ENCODE measurements at places on chromosomes 1 and 21.

DNA sequence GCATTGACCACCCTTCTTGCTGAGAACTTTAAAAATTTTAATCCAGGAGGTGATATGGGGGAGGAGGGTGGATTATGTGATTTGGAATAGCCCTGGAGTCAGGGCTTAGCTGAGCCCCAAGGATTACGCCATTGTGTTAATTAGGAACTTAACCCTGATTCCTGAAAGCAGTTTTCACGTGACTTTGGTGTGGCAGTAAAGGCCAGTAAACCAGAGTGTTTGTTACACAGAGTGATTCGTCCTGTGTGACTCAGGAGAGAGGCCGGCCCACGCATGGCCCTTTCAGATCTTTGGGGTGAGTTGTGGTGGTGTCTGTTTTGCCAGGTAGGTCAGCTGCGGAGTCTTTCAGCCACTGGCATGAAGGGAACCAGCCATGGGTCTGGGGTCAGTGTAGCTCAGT, 107.6 kb downstream of the NOS1AP start:
- no peak for DNase-seq

- DNase-seq: no peak
Observed at GRCh38 chr21:43574741-43575472, 84.4 kb downstream of the HSF2BP start.

GRCh38 chr1:217004776-217005436, 281.7 kb upstream of the ESRRG start:
- DNase-seq: no peak

GRCh38 chr1:53643041-53643880, 95.7 kb downstream of the GLIS1 start:
- no peak for DNase-seq

- DNase-seq: no peak
Observed at GRCh38 chr1:201463071-201463552, 5.9 kb downstream of the PHLDA3 start.

DNA sequence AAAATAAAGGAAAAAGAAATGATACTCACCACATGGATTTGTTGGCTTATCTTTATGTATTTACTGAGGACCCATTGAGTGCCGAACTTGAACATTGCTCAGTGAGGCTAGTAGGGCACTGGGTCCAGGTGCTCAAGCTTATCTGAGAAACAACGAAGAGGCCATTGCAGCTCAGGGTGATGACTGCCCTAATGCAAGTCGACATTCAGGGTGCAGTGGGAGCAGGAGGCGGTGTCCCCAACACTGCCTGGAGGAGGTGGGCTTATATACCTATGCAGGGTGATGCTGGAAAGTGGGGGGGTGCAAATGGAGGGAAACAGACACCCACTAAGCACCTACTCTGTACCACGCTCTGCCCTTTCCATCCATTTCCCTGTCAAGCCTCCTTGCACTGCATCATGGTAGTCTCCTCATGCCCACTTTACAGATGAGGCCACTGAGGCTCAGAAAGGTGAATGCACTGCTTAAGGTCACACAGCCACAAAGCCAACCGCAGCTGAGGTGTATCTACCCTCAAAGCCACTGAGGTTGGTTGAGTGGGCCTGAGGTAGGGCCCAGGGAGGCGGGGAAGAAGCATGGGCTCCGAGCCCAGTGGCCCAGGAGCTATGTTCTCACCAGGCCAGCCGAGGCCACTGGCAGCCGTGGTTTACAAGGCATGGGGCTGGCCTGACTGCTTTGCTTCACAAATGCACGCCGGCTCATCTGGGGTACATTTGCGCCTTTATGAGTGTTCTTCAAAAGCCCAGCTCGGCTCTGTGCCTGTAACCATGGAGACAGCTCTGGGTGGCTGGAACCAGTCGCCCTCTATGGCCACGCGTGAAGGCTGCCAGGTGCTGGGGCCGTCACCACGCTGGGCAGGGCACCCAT, 103.8 kb downstream of the EPHB2 start:
- peak; percentile 61 for DNase-seq

DNA sequence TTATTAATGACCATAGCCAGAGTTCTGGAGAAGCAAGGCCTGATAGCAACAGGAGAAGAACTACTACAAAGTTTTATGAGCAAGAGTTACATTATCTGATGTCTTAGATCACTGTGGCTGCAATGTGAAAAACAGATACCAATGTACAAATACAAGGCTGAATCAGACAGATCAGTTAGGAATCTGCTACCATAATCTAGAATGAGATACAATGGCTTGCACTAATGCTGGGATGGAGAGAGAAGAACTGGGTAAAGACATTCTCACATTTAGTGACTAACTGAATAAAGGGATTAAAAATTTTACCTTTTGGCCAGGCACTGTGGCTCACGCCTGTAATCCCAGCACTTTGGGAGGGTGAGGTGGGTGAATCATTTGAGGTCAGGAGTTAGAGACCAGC, 41.3 kb downstream of the ARID4B start:
- DNase-seq: no peak

DNA sequence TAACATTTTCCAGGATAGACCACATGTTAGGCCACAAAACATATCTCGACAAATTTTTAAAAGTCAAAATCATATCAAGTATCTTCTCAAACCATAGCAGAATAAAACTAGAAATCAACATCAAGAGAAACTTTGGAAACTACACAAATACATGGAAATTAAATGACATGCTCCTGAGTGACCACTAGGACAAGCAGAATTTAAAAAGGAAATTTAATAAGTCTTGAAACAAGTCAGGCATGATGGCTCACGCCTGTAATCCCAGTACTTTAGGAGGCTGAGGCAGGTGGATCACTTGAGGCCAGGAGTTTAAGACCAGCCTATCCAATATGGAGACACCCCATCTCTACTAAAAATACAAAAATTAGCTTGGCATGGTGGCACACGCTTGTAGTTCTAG, 26.4 kb upstream of the UTS2 start:
- no peak for DNase-seq

- peak; percentile 73 for DNase-seq
Observed at GRCh38 chr1:54413295-54413694, 7.1 kb upstream of the SSBP3 start.

DNA sequence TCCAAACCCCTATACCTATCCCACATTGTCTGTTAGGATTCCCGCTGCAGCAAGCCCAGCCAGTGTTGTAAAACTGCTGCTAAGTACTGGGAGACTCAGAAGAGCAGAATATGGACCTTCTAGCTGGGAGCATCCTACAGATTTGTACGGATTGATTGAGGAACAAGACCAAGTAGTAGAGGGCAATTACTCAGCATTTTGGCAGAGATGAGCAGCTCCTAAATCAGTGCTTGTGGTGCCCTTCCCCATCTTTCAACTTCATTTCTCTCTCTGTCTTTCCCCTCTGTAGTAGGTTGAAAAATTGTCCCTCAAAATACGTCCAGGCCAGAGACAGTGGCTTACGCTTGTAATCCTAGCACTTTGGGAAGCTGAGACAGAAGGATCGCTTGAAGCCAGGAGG, 37.3 kb upstream of the HTR1D start:
- DNase-seq: no peak

GRCh38 chr1:93576746-93577145, 104.9 kb downstream of the BCAR3 start:
- no peak for DNase-seq

DNA sequence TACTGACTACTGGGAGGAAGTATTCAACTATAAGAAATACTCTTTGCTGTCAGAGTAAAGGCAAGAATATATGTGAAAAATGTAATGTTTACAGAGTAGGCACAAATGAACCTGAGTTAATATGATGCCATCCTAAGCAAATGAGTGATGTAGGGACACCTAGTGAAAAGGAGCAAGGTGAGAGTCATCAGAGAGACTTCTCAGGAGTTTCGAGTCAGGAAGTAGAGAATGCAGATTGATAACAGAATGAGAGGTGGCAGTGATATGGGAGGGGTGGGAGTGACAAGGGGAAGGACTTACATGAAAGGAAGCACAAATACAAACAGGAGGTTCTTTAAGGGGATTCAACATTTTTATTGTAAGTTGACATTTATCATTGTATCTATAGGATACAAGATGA, 10.2 kb downstream of the PRCC start:
- no peak for DNase-seq

DNA sequence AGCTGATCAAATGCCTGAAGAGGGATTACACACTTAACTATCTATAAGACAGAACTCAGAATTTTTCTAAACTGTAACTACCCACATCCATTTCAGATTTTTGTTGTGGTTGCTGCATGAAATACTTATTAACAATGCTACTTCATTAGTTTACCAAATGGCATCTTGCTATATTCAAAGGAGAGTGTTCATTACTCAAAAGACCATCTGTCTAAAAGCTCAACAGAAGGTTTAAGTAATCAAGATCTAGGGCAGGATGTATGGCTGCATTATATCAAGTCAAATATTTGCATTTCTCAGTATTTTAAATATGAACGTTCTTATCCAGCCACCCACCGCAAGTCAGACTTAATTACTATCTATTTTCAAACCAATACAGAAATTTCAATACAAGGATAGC, 79.9 kb downstream of the SIPA1L2 start:
- peak; percentile 36 for DNase-seq

DNA sequence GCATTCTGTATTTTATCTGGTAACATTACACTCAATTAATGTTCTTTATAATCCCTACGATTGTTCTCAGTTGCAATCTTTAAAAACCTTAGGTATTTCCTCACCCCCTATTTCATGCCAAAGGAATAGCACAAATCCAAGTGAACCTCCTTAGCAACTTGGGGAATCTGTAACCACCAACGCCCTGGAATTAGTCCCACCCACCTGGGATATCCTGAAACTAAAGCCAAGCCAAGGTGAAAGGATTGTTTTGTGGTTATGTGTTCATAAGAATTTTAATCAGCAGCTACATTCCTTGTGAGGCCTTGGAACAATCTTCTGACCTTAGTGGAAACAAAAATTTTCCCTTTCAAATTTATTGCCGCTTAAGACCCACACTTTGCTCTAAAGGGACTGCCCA, 908.7 kb downstream of the TTLL7 start:
- peak; percentile 19 for DNase-seq

- DNase-seq: peak; percentile 14
Observed at GRCh38 chr1:90045853-90046563, 51.1 kb downstream of the ZNF326 start.

DNA sequence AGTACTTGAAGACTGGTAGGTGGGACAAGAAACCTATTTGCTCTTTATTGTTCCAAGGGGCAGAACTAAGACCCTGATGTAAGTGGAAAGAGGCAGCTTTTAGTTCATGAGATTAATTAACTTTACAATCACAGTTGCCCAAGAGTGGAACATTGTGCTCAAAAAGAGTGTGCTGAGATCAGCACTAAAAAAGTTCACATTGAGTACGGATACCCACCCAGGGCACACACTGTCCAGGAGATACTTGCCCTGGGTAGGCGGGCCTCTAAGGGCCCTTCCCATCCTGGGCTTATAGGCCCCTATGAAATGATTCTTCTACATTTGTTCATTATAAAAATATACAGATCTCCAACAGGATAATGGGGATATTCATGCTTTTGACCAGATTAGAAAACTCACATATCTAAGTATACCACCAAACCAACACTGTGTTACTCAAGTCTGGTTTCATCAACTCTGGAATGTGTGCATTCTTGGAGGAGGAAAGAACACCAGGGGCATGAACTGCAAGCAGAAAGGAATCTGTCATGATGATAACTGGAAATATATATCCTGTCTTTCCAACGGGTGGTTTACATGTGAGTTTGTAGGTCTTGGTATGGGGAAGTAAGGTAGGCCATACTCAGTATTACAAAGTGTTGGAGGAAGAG, 626.2 kb downstream of the SMYD3 start:
- peak; percentile 97 for DNase-seq

GRCh38 chr1:173377266-173377665, 99.9 kb upstream of the PRDX6 start:
- DNase-seq: no peak

DNA sequence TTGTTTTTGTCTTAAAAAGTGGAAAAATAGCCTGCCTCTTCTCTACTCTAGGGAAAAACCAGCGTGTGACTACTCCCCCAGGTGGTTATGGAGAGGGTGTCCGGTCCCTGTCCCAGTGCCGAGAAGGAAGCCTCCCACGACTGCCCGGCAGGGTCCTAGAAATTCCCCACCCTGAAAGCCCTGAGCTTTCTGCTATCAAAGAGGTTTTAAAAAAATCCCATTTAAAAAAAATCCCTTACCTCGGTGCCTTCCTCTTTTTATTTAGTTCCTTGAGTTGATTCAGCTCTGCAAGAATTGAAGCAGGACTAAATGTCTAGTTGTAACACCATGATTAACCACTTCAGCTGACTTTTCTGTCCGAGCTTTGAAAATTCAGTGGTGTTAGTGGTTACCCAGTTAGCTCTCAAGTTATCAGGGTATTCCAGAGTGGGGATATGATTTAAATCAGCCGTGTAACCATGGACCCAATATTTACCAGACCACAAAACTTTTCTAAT, 35.0 kb upstream of the TDRD10 start:
- no peak for DNase-seq

DNA sequence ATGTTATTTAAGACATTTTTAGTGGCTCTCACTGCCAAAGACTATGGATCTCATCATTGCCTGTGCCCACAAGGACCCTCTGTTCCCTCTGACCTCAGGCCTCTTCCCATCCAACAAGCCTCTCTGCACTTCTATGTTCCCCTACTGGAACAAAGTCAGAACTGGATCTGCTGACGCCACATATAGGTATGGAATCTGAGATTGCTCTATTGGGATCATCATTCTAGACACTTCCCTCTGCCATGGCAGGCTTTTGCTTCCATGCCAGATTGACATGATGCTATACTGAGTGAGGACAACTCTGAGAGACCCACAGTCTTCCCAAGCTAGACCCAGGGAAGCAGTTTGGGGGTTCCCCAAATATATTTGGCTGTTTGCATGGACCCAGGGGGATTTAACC, 76.0 kb upstream of the ZNF648 start:
- DNase-seq: no peak

DNA sequence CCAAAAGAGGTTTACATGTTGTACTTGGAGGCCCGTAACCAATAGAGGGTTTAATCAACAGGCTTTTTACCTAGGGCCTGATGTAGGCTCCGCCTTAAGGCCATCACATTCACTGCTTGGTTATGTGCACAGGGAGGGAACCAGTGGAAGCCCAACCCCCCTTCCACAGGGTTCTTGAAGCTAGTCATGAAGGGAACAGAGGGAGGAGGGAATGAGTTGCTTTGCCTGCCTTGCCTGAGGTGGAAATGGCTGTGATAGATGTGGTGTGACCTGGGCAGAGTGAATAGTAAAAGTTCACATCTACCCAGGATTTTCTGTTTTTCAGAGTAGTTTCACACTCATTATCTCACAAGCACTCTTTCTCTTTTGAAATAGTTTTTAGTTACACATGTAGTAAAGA, 215.1 kb downstream of the ST6GALNAC3 start:
- DNase-seq: no peak

DNA sequence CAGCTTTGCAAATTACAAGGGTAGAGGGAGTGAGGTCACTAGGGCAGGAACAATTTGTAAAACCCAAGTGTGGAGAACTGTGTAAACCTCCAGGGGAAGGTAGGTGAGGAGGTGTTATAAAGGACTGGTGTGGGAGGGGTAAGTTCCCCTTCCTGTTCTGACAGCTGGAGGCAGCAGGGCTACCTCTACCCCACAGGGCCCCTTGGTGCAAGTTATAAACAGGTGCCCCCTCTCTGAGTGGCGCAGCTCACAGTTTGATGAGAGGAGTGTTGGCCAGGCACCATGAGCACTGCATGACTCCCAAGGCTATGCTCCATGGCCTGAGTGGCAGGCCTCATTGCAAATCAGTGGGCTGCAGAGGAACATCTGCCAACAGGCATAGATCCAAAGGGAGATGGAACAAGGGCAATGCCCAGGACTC, 41.0 kb downstream of the MFSD2A start:
- DNase-seq: no peak

- no peak for DNase-seq
Observed at GRCh38 chr1:56313560-56313959, 265.8 kb downstream of the PLPP3 start.

Data from fibroblast of skin of abdomen (primary cell).